Cardiac septum (tissue), 1 donor: ENCODE measurements at places on chromosomes 16 and 17.

- peak; percentile 73 for DNase-seq
These were observed 498 bp upstream of the CLEC10A start for GRCh38 chr17:7080456-7081041.

DNA sequence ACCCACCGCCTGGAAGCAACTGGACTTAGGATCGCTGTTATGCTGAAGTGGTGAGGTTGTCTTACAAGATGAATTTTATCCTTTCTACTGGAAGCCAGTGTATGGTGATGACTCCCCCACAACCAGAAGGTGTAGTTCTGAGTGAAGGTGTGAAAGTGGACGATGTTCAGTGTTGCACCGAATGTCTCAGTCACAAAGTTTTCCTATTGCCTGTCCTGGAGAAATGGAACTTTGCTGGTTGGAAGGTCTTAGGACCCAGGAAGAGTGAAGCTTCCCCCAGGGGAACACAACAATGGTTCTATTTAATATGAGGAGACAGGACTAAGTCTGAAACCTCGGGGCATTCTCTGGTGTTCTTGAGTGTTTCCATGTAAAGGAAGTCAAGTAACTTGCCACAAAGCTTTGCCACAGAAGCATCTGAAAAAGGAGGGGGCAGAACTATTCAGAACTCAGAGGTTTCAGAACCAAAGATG lies 44.2 kb downstream of the USP22 start:
- DNase-seq: no peak

GRCh38 chr17:32016231-32016630 lies 9.0 kb downstream of the LRRC37B start:
- no peak for DNase-seq

GRCh38 chr17:37820313-37820994 lies 75.6 kb upstream of the HNF1B start:
- DNase-seq: no peak

DNA sequence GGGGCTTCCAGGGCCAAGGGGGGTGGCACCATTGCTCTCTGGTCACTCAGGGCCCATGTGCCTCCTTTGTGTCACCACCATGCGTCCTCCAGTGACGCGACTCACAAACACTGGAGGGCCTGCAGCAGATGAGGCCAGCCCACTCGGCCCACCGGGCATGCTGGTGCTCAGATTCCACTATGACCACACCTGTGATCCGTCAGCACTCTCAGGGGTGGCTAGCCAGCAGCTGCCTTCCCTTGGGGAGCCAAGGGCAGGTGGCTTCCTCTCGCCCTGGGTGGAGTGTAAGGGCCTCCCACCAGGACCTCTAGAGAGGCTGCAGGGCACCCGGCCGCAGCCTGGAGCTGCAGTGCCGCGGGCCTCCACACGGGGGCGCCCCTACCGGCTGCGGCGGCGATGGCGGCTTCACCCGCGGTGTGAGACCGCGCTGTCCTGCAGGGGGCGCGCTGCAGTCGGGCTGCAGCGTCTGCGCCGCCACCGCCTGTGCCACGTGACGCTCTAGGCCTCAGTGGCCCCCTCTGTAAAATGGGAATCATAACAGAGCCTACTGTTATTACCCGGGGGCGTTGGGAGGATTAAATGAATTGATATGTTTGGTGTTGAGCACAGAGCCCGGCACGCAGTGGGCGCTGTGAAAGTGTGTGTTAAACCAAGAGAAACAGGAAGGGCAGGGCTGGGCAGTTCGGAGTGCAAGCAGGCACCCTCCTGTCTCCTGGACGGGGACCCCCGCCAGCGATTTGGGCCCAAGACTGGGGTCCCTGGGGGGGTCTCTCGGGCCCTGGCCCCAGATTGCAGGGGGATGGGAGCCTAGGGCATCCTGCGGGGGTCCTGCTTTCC lies 192.4 kb upstream of the GSE1 start:
- DNase-seq: peak; percentile 87

- DNase-seq: no peak
These were observed 2.4 kb downstream of the MMP15 start for GRCh38 chr16:58027916-58028455.

- DNase-seq: no peak
These were observed 98.4 kb upstream of the GSE1 start for GRCh38 chr16:85514598-85515318.

- no peak for DNase-seq
These were observed 346.6 kb upstream of the CCL2 start for GRCh38 chr17:33908363-33909064.

DNA sequence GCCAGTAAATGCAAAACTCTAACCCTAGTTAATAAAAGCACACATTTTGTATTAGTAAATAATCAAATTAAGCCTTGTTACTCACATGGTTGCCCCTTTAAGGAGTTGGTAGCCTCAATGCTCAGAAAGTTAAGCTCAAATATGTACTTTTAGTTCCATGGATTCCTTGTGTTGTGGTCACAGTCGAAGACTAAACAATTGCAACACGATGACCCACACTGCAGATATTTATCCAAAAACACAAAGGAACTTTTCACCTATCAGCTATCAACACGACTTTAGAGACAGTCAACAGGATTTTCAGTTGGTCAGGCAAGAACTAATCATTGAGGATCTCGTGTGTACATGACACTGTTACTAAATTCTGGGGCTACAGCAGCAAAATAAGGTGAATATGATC lies 47.4 kb upstream of the NUDT7 start:
- DNase-seq: no peak

- no peak for DNase-seq
These were observed 54.9 kb downstream of the ABCC1 start for GRCh38 chr16:16004314-16004749.

GRCh38 chr17:65362826-65363225 lies 198.6 kb downstream of the AXIN2 start:
- DNase-seq: no peak

DNA sequence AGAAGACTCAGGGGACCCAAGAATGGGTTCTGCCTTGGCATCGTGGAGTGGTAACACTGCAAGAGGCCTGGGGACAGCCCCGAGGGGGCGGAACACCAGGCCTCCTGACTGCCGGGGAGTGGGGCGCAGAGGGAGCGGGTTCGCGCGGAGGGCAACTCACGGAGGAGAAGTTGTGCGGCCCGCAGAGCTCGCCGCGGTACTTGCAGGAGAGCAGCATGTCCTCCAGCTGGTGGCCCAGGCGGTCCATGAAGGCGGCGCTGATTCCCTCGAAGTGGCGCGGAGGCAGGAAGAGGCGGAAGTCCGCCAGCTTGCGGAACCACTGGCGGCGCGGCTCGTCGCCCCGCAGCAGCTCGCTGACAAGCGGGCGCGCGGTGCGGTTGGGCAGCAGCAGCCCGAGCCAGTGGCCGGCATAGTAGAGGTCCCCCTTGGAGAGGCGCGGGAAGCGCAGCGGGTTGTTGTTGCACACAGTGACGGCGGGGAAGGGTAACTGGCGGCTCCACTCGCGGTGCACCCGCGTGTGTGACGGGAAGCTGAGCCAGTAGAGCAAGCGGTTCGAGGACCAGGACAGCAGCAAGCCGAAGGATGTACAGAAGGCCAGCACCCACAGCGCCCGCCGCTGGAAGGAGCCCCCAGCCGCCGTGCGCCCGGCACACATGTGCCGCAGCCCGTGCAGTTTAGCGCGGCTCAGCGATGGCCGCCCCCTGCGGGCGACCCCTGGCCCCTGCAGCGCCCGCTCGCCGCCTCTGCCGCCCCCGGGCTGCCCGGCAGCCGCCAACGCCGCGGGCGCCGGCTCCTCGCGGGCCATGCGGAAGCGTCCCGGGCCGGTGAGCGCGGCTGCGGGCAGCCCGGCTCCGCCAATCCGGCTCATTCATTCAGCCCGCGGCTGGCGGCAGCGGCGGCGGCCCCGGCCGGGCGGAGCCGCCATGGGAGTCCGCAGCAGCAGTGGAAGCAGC lies 1.6 kb downstream of the ASIC2 start:
- no peak for DNase-seq

DNA sequence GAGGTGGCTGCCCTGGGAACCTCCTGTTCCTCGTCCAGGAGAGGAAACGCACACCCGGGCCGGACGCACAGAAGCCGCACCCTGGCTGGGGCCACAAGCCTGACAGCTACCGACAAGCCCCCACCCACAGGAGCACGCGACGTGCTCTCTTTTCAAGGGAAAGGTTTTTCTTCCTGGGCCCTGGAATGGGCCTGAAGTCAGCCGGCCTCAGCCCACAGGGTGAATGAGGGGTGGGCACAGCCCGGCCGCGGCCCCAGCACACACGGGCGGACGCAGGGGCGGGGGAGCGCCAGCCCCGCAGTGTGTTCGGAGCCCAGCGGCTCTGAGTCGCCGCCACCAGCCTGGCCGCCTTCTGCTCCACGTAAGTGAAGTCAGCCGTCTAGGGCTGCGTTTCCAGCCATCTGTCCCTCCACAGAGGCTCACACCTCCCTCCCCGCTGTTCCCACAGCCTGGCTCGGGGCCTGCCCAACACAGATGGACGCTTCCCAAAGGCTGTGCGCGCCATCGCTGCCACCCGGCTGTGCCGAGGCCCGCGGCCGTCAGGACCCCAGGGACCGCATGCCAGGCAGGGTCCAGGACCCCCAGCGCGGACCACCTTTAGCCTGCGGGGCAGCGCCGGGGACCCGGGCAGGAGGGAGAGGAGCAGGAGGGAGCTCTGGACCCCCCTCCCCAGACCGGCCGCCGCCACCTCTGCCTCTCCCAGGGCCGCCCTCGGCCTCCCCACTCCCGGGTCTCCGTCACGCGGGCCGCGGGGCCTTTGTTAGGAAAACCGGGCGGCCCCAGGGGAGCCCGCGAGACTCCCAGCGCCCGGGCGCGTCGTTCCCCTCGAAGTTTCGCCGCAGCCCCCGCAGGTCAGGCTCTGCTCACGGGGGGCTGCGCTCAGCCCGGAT lies 36.8 kb downstream of the CBFA2T3 start:
- DNase-seq: no peak

GRCh38 chr17:74541176-74542111 lies 4.5 kb downstream of the CD300C start:
- DNase-seq: no peak

DNA sequence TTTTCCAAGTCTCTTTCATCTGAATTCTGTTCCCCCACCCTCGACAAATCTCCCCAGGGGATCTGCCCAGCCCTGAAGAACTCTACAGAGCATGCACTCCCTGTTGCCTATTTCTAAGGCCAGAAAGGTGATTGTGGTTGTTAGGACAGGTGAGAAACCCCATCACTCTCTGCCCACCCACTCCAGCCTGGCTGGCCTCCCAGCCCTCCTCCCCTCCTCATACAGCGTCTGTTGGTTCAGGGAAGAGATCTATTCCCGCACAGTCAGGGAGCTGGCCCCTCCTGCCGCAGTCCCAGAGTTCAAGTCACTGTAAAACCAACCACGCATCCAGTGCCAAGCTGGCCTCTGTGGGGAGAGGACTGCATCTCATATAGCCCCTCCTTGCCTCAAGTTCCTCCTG lies 98.7 kb downstream of the KCNJ12 start:
- no peak for DNase-seq

DNA sequence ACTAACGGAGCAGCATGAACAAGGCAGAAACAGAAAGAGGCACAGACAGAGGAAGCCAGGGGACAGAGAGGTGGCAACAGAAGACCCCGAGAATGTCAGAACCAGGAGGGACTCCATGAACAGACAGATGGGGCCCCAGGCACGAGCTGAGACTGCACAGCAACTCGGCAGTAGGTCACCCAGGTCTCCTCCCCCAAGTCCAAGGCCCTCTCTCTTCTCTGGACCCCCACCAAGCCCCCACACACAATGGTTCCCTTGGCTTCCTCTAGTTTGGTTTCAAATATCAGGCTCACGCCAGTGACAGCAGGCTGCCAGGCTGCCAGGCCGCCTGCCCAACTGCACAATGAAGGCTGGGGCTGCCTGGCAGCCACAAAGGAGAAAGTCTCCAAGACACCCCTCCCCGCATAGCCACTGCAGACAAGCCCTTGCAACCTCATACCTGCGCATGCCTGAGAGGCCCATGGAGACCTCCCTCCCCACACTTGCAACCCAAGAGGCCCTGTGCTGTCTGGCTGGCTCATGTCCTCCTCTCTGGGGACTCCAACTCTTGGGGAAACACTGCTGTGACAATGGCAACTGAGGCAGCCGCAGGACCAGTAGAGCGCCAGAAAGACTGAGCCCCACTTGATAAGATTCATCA lies 54.8 kb downstream of the PIMREG start:
- peak; percentile 54 for DNase-seq

DNA sequence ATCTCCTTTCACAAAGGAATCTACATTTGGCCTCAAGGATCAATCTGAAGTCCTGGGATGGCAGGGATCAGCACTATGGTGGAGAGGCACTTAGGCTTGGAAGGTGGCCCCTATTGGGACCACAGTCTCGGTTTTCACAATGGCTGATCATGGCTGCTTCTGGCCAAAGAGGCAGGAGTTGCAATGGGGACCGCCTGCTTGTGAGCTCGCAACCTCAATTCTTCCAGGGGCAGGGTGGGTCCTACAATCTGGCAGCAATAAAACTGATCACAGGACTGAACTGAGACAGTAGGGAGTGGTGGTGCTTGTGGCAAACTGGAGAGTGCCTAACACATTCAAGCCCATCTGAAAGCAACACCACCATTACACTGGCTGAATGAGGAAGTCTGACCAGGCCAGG lies 83.1 kb downstream of the NETO2 start:
- peak; percentile 22 for DNase-seq

DNA sequence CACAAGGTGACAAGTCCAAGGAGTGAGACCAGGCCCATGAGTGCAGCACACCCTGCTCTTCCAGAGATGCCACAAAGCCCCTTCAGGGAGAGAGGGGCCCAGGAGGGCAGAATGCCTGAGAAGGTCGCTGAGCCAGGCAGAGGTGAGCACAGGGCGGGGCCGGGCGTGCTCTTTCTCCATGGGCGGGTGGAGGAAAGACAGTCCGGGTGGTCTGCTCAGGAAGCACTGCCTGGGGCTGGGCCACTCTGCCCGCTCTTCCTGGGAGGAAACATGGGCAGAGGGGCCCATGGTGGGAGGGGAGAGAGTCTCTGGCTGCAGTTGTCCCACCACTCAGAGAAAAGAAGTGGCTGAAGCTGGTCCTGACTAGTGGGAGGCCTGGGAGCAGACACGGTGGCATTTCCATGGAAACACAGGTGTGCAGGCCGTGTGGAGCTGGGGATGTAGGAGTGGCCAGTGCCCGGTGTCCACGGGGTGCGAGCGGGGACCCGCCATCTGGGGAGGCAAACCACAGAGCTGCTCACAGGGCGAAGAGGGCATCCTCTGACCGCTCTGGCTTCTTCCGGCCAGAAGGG lies 10.4 kb upstream of the SREBF1 start:
- no peak for DNase-seq

DNA sequence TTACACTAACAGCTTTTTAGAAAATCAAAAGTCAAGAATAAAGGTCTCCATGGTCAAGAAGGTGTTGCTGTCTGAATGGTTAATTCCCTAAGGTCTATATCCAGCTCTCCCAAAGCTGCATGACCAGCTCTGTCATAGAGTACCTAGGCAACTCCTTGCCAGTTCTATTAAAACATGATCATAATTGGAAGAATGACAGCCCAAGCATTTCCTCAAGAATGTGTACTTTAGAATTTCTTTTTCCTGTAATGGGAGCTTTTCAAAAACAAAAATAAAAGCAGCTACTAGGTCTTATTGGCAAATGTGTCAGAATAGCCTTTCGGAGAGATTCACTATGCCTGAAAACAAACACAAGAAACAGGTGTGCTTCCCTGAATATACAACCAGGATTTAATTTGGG lies 7.9 kb downstream of the SPOP start:
- DNase-seq: no peak

DNA sequence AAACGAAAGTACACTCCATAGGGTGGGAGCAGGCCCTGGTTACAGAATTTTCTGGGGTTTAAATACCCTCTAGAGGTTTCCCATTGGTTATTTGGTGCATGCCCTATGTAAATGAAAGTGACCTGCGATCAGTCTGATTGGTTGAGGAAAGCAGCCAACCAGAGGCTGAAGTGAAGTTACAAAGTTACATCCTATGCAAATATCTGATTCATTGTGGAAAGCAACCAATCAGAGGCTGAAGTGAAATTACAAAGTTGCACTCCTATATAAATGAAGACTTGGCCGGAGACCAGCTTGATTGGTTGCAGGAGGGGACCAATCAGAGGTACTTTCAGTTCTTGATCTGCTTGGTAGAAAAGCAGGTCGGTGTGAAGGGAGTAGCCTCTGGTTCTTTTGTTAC lies 24.4 kb downstream of the NAA60 start:
- no peak for DNase-seq
